ENCODE measurements at places on chromosomes 7 and 10.

DNA sequence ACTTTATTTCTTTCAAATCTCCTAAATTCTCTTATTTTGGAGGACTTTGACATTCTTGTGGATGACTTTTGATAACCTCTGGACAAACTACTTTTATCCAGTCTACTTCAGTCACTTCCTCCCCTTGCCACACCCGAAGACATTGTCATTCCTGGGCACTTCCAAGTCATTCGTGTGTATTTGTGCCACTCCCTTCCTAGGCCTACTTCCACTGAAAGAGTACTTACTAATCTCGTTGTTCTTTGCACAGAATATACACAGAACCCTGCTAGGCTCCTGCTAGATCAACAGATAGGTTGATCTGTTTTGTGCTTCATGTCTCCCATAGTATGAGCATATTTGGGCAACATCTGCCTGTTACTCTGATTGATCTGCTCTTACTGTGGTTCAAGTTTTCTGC lies 355.4 kb downstream of the HGF start:
- no peak for DNase-seq

GRCh38 chr7:99485094-99485493 lies 12.4 kb downstream of the ZNF789 start:
- no peak for DNase-seq

- DNase-seq = no peak
Measured at GRCh38 chr10:15485027-15485426, 113.9 kb upstream of the FAM171A1 start.

DNA sequence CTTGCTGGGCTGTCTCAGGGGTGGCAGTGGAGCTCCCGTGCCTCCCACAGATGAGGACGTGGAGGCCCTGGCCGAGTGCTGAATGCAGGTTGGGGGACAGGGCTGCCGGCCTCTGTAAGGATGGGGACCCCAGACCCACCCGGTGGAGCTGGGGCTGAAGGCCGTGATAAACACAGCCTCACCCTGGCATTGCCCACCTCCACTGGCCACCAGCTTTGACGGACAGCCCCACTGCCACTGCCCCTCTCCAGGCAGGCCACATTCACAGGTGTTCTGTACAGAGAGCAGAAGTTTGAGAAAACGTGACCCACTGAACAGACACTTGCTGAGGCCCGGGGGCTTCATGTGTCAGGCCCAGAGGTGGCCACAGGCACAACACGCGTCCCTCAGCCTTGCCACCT lies 126.2 kb downstream of the LHPP start:
- DNase-seq = no peak

- DNase-seq = no peak
Measured at GRCh38 chr10:99709480-99710229, 22.3 kb downstream of the COX15 start.

- DNase-seq = no peak
Measured at GRCh38 chr7:47704936-47705335, 123.0 kb upstream of the TNS3 start.

DNA sequence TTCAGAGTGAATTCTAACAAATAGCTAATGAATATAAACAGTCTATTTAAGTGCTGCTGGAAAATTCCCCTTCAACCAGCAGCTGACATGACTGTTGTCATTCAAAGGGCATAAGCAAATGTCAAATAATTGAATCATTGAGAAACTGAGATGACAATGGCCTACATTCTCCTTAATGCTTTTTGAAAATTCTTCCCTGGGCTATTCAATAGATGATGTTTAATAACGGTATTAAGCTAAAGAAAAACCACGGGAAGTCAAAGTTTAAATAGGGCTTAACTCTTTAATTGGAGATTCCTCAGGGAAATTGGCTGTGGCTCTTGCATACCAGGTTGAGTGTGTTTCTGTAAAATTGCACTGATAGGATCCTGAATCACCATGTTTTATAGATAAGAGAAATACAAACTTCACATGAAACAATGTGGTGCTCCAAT lies 77.0 kb downstream of the ARL4A start:
- DNase-seq = no peak

Data from stimulated activated CD8-positive, alpha-beta memory T cell treated with anti-CD3 and anti-CD28 coated beads, Interleukin-4, amount 100 ng/mL, for 1 hour (primary cell).